Stimulated activated naive CD4-positive, alpha-beta T cell (primary cell): ENCODE measurements at places on chromosomes 12 and 14.

GRCh38 chr12:38689704-38690103, 215.7 kb downstream of the CPNE8 start:
- DNase-seq = no peak

- DNase-seq = peak; percentile 64
Measured at GRCh38 chr12:121792607-121793439, 665 bp downstream of the RHOF start.

DNA sequence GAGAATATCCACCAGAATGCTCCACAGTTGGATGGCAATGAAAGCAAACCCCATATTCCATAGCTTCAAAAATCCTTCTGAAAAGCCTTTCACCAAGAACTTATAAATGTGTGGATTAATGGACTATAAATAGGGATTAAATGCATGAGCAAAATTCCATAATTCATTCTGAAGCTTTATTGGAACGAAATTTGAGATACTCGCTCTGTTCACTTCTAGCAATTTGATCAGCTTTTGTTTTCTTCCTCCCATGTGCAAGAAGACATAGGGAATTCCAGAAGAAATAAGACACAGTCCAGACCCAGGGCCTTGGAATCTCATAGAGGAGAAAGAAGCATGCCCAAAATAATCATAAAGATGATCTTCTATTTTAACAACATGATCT, 285.9 kb upstream of the TMPO start:
- no peak for DNase-seq

DNA sequence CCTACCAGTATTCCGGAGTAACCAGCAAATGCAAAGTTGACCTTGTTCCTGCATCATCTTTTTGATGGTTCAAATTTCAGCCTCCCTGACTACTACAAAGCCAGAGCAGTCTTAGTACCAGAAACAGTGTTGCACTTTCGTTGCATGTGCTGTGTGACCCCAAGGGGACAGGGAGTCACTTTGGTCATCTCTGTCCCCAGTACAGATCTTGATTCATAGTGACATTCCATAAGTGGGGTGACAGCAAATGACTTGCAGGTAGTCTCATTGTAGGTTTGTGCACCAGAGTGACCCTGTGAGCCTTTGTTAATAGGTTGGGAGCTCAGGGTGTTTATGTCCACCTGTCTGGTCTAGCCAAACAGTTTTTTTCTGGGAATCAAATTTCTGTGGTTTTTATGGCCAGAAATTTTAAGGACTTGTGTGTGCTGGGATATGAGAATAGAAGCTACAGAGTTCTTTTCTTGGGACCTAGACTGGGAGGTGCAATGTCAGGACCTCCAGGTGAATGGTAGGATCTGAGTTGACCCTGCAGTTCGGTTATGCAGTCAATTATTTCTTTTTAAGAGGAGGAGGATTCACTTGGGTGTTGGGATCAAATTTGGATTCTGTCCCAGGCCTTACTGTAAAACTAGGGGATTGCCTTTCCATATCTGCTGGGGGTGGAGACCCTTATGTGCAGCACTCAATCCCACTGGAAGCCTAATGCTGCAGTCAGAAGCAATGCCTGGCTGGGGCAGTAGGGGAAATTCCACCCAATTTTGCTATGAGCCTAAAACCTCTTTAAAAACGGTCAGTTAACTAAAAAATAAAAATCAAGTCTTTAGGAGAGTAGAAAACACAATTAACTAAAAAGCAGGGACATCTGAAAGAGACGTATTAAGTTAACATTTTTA, 10.1 kb downstream of the EIF5 start:
- no peak for DNase-seq

DNA sequence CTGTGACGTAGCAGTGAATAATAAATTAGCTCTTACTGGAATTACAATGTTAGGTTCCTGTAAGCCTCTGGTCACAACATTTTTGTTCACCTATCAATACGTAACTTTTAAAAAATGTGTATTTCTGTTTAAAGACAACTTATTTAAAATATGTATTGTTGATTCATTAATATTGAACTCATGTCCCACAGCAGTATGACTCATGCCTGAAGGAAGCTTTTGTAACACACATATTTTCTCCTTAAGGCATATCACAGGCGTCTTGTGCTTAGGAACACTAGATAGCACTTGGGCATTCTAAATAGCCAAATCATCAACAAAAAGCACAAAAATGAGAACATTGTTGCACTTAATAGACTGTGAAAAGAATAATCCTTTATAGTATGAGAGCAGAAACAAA, 92.5 kb downstream of the GPHN start:
- DNase-seq = no peak
